ENCODE measurements at places on chromosomes 7 and 10. TPM values are rescaled to one million over a fixed set of nuclear protein-coding genes. Genes with fewer than 3 reads are reported as not detected.

MMP21 gene
- 0.26 TPM for total RNA-seq

JAKMIP3 gene
- under 0.01 TPM for total RNA-seq

TRIM74 gene
- not detected for total RNA-seq

AGMO gene
- not detected for total RNA-seq

PDZD7 gene
- total RNA-seq, result 1.3 TPM

GPR26 gene
- total RNA-seq, result not detected

KMT2C gene
- 24.1 TPM for total RNA-seq

NOD1 gene
- total RNA-seq, result 6.9 TPM

FKBP6 gene
- not detected for total RNA-seq

HERC4 gene
- total RNA-seq, result 77.0 TPM

PTPRZ1 gene
- total RNA-seq, result not detected

Measured in fibroblast of lung (primary cell).